ENCODE measurements at places on chromosomes 6 and 20.

DNA sequence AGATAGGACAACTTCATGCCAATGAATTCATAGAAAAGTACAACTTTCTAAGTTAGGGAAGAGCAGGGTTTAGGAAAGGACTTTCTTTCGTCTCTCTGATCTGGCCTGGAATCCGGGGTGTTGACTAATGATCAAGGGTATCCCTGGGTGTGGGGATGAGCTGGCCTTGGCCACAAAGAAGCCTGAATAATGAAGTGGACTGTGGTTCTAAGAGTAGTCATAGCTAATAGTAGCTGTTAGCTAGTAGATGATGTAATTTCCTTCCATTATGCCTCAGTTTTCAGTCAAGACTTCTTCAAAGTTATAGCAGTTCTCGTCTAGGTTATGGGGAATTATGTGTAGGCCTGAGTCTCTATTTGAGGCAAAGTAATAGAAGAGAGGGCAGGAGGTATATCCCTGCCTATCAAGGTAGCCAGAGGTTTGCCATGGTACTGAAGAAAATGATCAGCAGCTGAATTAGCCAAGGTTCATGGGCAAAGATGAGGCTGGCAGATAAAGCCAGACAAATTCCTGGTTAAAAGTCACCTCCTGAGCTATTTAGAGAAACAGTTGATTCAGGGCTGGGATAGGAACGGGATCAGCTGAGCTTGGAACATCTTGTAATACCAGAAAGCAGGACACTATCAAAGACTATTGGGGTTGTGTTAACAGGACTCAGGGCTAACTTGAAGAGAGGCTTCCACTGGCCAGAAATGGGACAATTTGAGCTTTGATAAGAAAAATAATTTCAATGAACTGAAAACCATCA, 18.7 kb upstream of the TRPC4AP start:
- no peak for DNase-seq

GRCh38 chr6:97586344-97586743, 303.3 kb upstream of the MMS22L start:
- DNase-seq: no peak

DNA sequence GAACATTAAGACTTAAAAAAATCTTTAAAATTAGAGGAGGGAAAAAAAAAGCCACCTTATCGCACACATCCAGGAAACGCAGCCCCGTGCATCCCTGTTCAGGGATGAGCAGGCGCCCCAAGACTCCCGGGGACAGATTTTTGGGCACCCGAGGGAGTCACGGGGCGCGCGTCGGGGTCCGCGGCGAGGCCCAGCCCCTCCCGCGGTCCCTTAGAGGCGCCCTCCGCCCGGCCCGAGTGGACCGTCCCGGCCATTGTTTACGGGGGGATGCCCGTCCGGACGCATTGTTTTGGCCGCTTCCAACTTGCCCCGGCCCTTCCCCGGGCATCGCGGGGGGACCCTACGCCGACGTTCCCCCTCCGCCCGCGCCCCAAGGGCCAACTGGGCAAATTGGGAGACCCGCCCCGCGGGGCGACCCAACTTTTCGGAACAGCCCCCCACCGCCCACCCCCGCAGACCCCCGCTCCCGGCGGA, 610 bp downstream of the ZNF217 start:
- peak; percentile 47 for DNase-seq

DNA sequence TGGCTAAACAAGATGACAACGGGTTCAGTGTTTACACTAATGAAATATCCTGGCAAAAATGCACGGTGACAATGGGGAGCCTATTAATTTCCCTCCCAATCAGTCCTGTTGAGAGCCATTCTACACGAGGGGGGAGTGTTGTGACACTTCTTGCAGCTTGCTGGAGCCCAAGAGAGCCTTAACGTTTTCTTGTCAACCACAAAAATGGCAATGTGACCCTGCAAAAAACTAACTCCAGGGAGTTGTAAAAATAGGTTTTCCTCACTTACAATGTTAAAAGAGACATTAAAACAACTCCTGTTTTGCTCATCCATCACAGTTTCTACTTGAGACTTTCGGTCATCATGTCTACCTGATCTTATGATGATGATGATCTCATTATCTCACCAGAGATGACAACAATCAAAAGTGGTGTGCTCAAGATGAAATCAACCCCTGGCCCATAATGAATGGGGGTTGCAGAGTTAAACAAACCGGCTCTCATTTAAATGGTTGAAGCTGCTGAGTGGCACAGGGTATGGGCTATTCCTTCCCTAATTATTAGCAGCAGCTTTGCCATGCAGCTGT, 57.9 kb downstream of the GJA10 start:
- no peak for DNase-seq

DNA sequence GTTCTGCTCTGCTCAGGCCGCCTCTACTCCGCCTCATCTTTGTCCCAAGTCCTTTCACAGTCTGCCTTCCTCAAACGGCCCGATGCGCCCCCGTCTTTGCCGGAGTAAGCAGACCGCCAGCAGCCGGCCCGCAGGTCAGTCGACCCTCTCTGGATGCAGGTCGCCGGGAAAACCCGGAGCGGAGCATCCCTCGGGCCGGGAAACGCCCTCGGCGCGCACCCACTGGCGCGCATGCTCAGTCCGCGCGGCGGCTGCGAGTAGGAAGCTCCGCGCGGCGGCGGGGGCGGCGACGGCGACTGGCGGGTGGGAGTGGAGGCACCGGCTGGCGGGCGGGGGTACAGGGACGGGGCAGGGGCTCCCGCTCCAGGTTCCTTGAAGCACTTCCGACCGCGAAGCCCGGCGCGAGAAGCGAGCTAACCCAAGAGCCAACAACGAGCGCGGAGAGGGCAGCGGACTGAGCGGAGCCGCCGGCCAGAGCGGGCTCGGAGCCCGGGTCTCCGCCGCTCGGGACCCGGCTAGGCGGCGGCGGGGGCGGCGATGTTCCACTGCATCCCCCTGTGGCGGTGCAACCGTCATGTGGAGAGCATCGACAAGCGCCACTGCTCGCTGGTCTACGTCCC, at the start of gene LRRC1:
TSS of gene LRRC1 (plus strand) at position 286 of the 620 bp plus-strand sequence. CDS start at position 538, 252 bp downstream.
- peak; percentile 89 for DNase-seq

DNA sequence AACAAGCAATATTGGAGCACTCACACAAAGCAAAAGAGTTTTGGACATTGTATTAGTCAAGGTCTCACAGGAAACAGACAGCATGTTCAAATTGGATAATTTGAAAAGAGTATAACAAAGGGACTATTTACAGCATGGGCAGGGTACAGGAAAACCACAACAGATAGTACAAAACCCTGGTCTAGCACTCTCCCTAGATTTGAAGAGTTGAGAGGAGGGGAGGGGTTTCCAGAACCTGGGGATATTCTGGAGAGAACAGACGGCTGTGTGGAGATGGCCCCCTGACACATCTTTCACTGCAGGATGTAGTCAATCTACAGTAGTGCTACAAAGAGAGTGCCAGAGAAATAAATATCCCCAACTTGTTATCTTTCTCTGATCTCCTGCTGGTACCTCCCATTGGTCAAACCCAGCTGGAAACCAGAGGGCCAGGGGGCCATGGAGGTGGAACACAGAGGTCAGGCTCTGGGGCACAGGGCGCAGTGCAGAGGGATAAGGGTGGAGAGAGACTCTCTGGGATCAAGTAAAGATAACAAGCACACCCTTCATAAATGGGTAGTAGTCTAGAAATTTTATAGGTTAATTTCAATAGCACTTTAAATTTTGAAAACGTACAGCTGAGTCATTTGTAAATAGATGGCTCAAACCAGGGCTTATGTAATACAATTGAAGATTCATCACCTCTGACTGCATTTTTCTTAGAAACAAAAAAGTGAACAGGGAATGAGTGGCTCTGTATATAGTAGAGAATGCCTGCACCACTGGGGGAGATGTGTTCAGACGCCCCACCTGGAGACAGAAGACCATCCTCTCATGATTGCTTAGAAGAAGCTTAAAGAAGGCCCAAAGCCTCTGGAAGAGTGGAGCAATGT, 25.7 kb downstream of the RCAN2 start:
- DNase-seq: no peak

GRCh38 chr6:25006565-25007001, 70.8 kb upstream of the RIPOR2 start:
- DNase-seq: peak; percentile 77

- DNase-seq: no peak
Observed at GRCh38 chr6:34053721-34054120, 92.2 kb downstream of the GRM4 start.

- no peak for DNase-seq
Observed at GRCh38 chr6:7467007-7467897, 74.2 kb upstream of the DSP start.

DNA sequence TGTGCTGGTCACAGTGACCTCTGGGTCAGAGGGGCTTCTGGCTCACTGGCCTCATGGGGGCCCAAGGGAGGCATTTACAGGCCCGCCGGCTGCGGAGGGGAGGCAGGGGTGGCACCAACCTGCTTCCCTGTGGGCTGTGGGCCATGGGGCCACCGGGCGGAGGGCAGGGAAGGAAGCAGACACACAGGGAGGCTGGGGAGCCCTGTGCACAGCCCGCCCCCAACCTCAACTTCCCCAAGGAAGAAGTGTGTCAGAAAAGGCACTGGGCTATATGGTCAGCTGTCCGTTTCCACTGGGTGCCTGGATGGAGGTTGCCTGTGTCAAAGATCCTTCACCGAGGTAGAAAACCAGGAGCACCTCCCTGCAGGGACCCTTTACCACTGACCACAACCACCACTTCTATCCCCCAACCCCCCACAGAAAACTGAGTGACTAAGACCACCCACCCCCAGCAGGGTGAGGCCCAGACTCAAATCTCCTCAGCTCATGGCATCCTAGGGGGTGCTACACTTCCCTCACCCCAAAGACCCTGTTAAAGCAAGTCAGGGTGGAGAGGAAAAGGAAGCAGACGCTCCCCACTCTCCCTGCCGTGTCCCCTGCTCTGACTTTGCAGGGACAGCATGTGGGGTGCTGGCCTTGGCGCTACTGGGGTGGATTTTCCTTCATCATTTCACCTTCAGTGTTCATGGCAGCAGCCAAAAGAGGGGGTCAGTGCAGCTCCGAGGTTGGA, 5.6 kb downstream of the CST3 start:
- no peak for DNase-seq

DNA sequence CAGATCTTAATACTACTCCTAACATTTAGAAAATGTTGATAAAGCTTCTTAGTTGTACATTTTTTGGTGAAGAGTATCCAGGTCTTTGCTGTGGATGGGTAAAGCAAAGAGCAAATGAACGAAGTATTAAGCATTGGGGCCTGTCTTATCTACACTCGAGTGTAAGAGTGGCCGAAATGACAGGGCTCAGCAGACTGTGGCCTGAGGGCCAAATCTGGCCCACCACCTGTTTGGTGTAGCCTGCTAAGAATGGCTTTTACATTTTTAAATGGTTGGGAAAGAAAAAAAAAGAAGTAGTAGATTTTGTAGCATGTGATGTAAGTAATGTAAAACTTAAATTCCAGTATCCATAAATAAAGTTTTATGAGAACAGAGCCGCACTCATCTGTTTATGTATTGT, 19.4 kb upstream of the MAPK13 start:
- no peak for DNase-seq

Data from activated naive CD4-positive, alpha-beta T cell treated with anti-CD3 and anti-CD28 coated beads, Interleukin-2, amount 10 ng/mL, durations not matched to agents 7 days and 5 days (primary cell).